ENCODE measurements at places on chromosomes 3 and 15. TPM values are rescaled to one million over a fixed set of nuclear protein-coding genes. Genes with fewer than 3 reads are reported as not detected.

Gene ASB14
- 14.1 TPM for total RNA-seq

DNA sequence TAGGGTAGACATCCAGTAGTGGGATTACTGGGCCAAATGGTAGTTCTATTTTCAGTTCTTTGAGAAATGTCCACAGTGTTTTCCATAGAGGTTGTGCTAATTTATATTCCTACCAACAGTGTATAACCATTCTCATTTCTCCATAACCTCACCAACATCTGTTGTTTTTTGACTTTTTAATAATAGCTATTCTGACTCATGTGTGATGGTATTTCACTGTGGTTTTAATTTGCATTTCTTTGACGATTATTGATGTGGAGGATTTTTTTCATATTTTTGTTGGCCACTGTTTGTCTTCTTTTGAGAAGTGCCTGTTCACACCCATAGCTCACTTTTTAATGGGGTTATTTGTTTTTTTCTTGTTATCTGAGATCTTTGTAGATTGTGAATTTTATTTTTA is 125.2 kb downstream of the CFAP20DC start:
- DNase-seq, result no peak

Gene GOLGA8N
- total RNA-seq, result 9.6 TPM

DNA sequence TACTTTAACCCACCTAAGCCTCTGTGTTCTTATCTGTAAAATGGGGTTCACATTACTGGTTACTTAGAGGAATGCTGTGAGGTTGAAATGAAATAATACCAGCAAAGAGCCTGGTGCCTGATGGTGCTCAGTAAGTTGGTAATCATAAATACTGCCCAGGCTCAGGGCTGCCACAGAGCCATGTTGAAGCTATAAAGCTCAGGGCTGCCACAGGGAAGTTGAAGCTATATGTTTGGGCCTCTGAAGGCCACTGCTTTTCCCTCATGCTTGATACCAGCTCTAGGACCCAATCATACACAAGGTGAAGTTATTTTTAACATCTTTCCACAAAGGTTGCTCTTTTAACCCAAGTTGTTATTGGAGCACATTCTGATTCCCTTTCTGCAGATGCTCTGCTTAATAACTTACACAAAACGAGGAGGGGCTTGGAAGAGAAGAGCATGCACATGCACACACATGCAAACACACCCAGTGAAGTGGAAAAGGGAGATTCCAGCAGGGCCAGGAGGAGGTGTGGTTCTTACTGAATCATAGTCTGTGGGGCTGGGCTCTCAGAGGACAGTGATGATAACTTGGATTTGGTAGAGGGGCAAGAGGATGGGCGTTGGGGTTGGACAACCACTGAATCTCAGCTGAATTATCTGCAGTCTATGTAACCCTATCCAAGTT is 17.4 kb downstream of the PARP14 start:
- DNase-seq, result no peak

GRCh38 chr3:43288366-43288765 is 2.0 kb downstream of the SNRK start:
- DNase-seq, result no peak

DNA sequence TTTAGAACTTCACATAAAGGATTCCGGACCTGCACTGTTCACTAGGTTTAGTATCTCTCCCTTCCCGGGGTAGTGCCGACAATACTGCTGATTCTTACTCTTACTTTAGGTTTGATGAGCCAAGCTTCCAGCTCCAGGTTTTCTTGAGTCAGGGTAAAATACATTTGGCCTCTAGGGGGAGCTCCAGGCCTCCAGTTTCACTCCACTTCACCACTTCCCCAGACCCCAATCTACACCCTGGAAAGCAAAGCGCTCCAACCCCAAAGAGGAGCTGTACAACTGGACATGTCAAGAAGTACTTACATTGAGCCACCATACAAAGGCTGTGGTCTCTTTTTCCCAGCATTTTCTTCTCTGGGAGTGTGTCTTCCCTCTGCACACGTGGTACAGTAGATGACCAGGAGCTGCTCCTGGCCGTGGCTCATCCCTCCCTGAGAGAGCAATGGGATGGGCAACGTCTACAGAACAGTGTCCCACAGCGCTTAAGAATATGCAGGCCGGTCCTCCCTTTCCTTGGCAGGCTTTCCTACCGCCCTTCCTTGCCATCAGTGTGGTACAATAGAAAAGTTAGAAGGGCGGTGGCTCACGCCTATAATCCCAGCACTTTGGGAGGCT is 93.9 kb upstream of the CCDC80 start:
- no peak for DNase-seq

- DNase-seq, result no peak
Observed at GRCh38 chr3:173599673-173600072, 202.1 kb downstream of the NLGN1 start.

- DNase-seq, result no peak
Observed at GRCh38 chr15:39629371-39629770, 48.5 kb downstream of the THBS1 start.

Gene LRRC2
- total RNA-seq, result 122 TPM

- DNase-seq, result peak; percentile 75
Observed at GRCh38 chr15:63056829-63057228, 14.3 kb downstream of the TPM1 start.

DNA sequence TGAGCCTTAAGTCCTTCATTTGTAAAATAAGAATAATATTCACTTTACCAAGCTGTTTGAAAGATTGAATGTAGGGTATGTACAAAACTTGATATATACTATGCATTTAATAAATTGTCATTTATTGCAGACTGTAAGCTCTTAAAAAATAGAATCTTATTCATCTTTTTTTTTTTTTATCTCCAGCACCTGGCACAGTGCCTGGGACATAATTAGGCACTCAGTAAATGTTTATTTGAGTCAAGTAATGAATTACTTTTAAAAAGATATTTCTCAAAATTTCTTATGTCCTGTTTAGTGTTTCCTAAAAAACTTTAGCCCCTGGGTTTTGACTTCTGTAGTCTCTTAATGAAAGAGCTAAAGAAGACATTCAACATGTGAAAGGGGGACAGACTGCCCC is 71.7 kb downstream of the TOP2B start:
- DNase-seq, result no peak

DNA sequence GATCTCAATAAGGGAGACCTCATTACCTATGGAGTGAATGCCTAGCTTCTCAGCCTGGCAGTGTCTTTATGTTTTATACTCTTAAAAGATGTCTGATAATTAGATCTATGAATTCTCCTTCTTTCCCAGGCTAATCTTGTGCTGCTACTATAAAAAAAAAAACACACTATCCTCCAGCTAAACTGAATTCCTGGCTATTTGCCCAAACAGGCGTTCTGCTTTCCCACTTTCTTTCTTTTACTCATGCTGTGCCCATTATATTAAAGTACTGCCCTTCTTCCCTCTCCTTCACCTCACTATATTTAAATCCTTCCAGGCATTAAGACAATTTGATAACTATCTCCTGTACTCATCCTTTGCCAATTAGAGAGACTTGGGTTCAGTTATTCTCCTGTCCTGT is 1134.9 kb downstream of the ROBO2 start:
- DNase-seq, result no peak

DNA sequence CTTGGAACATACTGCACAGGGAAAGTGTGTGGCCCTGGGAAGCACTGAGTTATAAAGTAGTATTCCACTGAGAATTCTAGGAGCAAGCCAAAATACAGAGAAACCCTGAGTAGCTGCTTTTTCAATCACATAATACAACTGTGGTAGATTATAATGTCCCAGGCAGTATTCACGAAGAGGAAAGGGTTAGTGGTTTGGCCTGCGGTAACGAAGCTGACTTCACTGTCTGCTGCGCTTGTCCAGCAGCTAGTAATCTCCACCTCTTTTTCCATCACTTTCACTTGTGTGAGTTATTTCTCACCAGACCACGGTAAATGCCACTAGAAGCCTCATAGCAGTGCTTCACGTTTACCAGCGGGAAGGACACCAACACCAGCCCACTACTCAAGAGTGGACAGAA is 34.4 kb downstream of the RPL39L start:
- DNase-seq, result no peak

Gene LDHAL6B
- total RNA-seq, result not detected

GRCh38 chr3:13028010-13028821 is 45.0 kb downstream of the IQSEC1 start:
- peak; percentile 29 for DNase-seq

- no peak for DNase-seq
Observed at GRCh38 chr3:74059301-74059922, 434.7 kb upstream of the PDZRN3 start.

DNA sequence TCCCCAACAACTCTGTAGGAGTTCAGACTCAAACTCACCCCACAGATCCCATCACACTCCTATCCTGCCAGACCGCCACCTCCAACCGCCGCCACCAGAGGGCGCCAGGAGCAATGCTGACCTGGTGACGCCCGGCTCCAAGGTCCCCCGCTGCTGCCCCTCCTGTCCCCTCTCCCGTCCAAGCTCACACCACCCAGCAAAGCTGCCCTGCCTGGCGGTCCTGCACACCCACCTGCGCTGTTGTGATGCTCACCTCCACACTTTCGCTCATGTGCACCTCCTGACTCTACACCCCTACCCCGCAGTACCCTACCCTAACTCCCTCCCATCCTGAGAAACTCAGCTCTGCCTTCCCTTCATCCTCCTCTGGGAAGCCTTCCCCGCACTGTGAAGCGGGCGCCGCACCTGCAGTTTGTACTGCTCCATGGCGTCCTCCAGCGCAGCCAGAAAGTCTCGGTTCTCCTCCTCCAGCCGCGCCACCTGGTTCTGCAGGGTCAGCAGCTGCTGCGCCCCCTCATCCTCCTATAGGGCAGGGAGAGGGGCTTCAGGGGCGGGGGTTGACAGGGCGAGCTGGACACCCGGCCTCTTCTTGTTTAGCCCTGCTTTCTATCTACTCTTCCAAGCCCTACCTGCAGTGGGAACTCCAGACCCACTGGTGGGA is 7.9 kb downstream of the KIF7 start:
- DNase-seq, result peak; percentile 91

Gene GRM7
- total RNA-seq, result not detected

Gene LCTL
- not detected for total RNA-seq

DNA sequence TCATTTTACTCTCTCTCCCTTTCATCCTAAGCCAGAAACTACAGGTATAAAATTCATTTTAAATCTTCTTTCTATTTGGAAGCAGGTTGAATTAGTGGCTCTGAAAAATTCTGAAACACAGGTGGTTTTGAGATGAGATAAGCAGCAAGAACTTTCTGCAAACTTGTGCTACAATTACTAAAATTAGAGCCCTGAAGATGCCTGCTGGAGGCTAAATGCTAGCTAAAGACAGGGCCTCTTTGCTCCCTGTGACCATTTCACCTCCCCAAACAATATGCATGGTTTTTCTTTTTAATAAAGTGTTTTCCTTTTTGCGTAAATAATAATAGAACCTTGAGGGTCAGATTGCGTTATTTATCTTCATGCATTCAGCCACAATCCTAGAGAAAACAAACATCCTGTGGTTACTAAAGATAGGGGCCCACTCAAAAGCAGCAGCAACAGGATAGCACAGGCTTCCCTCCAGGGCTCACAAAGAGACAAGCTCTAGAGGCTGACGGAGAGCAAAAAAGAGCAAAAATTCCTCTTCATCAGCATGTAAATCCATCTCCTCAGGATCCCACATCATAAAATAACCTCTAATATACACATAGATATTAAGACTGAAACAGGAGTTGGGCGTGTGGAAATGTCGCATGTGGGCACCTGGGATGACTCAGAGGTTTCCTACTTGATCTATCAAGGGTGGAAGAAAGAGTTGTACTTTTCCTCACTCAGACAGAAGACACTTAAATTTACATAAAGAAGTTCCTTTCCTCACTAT is 26.5 kb upstream of the CP start:
- no peak for DNase-seq

Gene ATP2B2
- not detected for total RNA-seq

Gene CYP1A1
- 0.45 TPM for total RNA-seq

Gene VILL
- 2.7 TPM for total RNA-seq

All from left ventricle myocardium superior (tissue), 1 donor.